ENCODE measurements at places on chromosomes 2 and 18.

GRCh38 chr2:220226546-220226945, 599.1 kb downstream of the SLC4A3 start:
- no peak for DNase-seq

GRCh38 chr2:174835797-174836255, 71.6 kb upstream of the CHRNA1 start:
- DNase-seq: no peak

DNA sequence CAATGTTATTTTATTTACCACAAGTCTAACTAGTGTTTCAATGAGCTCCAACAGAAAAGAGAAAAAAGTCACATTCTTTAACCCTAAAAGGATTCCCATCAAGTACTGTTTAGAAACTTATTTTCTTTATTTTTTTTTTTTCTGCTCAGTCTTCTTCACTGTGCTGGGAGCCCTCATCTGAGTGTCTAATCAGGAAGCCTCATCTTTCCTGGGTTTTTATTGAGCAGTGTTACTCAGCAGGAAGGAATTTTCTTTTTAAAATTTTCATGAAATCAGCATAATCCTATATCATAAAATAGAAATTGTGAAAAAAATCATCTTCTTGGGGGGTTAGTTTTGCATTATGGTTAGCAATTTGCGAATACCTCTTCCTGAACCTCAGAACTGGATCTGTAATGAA, 453.8 kb downstream of the CDH2 start:
- DNase-seq: no peak

DNA sequence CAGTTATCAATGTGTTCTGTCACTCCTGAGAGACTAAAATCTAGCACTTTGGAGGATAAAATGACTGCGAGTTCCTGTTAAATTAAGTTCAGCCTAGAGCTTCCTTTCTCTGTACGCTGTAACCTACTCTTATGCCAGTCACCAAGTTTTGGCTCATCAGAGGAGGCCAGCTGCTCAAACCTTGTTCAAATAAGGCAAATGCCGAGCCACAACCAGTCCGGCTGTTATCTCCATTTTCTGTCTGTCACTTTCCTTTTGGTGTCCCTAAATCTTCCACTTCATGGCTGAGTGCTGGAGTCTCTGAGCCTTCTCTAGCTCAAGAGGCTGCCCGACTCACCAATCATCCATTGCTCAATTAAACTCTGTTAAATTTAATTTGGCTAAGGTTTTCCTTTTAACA, 33.5 kb upstream of the PXDN start:
- DNase-seq: no peak

GRCh38 chr2:8676921-8677645, 4.8 kb upstream of the ID2 start:
- DNase-seq: no peak
